ENCODE measurements at places on chromosomes 11 and 22.

DNA sequence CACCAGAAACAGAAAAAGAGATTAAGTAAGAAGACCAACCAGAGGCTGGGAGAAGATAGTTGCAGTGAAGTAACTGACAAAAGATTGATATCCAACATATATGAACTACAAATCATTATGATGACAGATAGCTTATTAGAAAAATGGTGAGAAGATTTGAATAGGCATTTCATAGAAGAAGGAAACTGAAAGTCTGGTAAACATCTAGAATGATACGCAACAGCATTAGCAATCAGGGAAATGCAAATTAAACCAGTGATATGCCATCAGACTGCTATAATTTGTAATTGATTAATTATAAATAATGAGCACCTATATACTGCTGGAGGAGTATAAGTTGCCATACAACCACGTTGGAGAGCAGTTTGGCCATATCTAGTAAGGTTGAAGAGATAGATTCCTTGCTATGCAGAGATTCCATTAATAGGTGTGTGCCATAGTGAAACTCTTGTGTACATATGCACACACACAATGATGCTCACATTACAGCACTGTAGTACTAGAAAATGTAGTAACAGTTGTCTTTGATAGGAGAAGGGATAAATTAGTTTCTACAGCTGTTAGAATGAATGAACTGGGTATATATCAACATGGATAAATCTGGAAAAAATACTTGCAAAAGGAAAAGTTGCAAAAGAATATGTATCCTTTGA, 20.5 kb downstream of the RNF169 start:
- DNase-seq: no peak

- no peak for DNase-seq
Measured at GRCh38 chr11:65288706-65289536, 25.7 kb upstream of the CDC42EP2 start.

DNA sequence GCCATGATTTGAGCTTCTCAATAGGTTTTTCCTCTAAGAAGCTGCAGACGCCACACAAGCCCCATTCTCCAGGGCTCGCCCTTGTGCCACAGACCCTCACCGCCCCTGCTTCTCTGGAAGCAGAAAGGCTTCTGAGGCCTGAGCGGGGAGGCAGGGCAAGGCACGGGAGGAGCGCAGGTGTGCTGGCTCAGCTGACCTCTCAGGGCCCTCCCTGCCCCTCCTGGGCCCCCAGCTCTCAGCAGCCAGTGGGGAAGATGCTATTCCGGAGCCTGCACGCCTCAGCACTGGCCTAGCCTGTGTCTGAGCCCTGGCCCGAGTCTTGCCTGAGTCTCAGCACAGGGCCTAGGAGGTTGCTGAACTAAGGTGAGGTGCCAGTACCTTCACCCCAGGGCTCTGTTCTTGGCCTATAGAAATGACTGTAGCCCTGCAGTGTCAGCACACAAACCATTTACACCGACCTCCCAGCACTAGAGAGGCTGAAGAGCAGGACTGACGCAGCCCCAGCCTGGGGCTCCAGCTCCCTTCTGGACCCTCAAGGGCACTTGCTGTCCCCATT, 47.1 kb upstream of the LMO1 start:
- no peak for DNase-seq

DNA sequence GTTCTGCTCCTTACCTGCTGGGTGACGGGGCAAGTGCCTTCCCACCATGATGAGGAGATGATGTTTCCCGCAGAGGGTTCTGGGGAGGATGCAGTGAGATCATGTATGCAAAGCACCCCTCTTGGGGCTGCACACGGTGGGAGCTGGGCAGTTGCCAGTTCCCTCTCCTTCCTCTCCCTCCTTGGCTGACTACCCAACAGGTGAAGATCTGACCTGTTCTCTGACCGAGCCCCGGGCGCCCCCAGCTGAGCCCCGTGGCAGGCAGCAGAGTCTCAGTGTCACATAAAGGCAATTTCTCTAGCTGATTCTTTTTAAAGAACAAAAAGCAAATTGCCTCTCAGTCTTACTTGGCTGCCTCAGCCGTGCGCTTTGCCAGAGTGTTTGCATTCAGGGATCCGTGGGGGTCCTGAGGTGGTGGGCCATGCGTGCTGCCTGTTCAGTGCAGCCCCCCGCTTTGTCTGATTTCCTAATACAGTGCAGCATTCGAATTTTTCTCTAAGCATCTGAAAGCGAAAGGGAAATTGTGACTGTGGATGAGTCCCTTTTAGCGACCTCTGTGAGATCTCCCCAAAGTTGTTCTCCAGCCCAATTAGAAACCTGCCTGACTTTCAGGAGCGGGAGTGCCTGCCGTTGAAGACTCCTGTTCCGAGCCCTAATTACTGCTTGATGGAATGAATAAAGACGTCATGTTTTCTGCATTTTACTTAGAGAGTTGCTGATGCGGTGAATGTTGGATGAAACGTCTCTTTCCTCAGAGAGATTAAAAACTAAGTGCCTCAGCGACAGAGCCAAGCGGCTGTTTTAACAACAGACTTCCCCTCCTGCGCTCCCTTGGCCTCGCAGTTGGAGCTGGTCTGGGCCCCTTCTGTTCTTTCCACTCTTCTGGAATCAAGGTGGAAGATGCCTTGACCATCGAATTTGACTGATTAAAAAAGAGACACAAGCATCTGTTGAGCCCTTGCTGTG, 86.0 kb downstream of the GRIK4 start:
- DNase-seq: no peak

DNA sequence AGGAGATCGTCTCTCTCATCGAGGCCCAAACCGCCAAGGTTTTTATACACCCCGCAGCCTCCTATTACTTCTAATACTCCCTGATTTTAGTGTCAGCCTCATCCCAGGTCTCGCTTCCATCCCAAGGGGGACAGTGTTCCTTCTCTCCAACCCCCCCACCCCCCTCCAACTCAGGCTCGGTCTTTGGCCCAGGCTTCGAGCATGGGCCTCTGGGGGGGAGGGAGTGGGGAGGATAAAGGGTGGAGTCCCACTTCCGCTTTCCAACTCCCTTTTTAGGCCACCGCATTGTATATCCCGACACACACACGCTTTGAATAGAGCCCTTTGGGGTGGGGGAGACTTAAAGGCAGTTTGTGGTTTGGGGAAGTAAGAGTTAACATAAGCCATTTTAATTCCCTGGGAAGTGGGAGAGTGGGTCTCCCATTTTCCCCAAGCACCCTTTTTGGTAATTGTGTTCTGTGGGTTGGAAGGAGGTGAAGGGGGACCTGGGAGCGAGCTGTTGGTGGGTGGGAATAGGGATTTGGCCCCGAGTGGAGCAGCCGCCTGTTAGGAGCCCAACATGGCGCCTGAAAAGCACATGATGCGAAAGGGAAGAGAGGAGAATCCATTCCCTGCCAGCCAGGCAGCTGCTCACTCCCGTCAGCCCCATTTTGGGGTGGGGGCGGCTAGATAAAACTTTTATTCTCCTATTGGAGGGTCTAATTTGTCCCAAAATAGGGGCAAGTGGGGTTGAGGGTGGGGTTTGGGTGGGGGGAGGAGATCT, 844 bp downstream of the PCF11 start:
- DNase-seq: peak; percentile 20

DNA sequence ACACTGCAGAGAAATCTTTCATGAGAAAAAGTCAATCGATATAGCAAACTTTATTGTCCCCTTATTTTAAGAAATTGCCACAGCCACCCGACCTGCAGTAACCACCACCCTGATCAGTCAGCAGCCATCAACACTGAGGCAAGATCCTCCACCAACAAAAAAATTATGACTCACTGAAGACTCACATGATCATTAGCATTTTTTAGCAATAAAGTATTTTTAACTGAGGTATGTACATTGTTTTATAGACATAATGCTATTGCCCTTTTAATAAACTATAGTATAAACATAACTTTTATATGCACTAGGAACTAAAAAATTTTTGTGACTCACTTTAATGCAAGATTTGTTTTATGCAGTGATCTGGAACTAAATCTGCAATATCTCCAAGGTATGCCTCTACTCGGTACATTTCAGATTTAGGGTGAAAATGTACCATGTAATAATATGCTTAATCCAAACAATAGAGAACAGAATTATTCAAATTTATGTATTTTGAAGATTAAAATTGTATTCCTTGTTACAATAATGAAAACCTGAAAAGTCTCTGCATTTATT, 79.2 kb upstream of the CEP126 start:
- DNase-seq: no peak

DNA sequence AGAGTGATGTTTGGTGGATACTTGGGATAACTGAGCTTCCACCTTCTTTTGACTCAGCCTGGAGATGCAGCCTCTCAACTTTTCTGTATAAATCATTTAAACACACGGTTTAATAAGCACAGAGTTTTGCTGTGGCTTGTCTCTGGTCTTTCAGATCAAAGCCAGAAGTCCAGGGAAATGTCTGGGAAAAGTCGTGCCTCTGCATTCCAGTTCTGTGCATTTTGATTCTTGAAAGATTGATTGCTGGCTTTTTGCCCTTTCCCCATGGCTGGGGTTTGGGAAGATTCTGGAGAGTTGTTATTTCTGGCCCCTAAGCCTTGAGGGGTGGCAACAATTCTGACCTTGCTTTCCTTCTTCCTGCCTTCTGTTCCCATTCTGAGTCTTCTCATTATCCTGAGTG, 154.1 kb downstream of the COMMD9 start:
- no peak for DNase-seq

DNA sequence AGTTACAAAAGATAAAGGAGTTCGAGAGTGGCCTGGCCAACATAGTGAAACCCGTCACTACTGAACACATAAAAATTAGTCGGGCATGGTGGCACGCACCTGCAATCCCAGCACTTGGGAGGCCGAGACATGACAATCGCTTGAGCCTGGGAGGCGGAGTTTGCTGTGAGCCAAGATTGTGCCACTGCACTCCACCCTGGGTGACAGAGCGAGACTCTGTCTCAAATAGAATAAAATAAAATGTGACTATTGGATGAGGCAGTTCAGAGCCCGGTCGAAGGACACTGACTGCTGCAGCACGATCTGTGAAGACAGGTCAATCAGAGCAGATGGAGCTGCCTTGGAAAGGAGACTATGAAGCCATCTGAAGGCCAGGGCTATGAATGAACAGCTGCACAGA, 37.7 kb upstream of the ANO1 start:
- no peak for DNase-seq

- no peak for DNase-seq
Measured at GRCh38 chr11:130785380-130786116, 130.7 kb downstream of the SNX19 start.

GRCh38 chr11:105969756-105970155, 52.3 kb downstream of the MSANTD4 start:
- DNase-seq: no peak

GRCh38 chr11:128575174-128575960, 12.0 kb downstream of the ETS1 start:
- no peak for DNase-seq

DNA sequence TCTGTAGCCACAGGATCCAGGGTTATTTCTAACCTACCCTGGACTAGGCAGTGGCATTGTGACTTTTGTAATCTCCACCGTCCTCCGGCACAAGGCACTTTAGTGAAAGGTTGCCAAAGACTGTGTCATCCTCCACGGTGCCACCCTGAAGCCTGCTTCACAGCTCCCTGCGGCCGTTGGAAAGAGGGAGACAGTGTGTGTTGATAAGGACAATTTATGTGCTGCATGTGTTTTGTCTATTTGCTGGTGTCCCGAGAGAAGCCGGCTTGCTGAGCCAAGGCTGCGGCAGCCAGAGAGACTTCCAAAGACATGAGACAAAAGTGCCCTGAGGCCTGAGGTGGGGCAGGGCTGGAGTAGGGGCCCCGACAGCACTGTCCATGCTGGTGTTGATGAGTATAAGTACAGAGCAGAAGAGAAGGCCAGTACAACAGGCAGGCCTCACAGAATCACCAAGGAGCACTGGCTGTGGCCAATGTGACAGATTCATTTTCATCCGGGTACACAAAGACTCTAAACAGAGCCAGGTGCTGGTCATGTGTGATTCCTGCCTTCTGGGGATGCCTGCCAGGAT, 40.9 kb downstream of the GALNT18 start:
- no peak for DNase-seq

- DNase-seq: no peak
Measured at GRCh38 chr22:25027959-25028840, 75.7 kb downstream of the KIAA1671 start.

GRCh38 chr22:46800102-46800857, 37.8 kb downstream of the TBC1D22A start:
- DNase-seq: no peak

DNA sequence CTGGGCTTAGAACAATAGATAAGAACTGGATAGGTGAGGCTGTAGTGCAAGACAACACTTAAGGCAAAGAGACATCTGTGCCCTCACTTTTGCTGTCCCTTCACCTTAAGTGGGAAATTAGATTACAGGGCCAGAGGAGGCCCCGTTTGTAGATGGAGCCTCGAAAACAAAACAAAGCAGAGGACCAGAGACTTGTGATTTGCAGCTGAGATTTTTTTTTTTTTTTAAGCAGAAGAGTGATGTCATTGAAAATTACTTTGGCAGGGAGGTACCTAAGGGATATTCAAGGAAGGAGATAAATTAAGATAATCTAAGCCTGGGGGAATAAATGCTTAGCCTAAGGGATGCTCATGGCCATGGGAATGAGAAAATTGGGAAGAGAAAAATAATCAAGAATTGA, 31.4 kb downstream of the ZC3H12C start:
- DNase-seq: no peak

DNA sequence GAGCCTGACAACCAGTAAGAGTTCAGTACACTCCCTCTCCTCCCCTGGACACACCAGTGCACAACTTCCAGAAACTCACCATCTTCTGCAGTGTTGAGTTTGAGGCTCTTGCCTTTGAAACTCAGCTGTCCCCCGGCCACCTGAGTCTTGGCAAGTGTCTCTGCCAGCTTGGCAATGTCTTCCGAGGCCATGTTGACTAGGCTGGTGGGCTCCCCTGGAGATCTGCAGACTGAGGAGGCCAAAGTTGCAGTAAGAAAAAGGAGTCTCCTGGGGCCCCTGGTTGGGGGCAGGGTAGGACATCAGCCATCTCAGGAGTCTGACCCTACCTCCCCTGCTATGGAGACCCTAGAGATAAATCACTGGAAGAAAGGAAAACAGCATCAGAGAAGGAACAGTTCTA, 5.1 kb downstream of the RANGAP1 start:
- no peak for DNase-seq

GRCh38 chr22:38788021-38788816, 5.7 kb downstream of the DNAL4 start:
- DNase-seq: no peak

- peak; percentile 60 for DNase-seq
Measured at GRCh38 chr11:910589-911030, at the start of gene CHID1. CHID1 (minus strand) TSS chr11:910810; CDS start chr11:904816, 5,994 bp downstream.

DNA sequence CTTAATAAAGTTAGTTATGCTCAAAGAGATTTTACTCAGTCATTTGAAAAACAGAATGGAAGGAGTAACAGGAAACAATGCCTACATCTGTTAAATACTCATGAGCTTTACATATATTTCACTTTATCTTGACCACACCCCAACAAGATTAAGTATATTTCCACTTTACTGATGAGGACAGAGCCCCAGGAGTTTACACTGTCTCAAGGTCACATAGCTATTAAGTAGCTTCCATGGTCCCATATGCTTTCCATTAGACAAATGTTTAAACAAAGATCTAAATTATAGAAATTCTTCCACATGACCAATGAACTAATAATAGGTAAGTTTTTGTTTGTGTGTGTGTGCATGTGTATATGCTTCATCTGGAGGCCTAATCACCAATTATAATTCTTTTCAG, 30.2 kb downstream of the MRTFA start:
- no peak for DNase-seq
